ENCODE measurements at places on chromosomes 1 and 21. TPM values are rescaled to one million over a fixed set of nuclear protein-coding genes. Genes with fewer than 3 reads are reported as not detected.
A peak's percentile ranks its signal among the peaks of the same experiment; 100 is the strongest.

- H3K27me3 ChIP-seq, result peaks cover 6% of the 10 kb centered on the region
- no peak overlapping the region for H3K4me3 ChIP-seq
- no peaks in the 10 kb centered on the region for H3K4me1 ChIP-seq
- no peaks in the 10 kb centered on the region for H3K36me3 ChIP-seq
Measured at GRCh38 chr1:231616667-231617066, 9.9 kb upstream of the DISC1 start.

DNA sequence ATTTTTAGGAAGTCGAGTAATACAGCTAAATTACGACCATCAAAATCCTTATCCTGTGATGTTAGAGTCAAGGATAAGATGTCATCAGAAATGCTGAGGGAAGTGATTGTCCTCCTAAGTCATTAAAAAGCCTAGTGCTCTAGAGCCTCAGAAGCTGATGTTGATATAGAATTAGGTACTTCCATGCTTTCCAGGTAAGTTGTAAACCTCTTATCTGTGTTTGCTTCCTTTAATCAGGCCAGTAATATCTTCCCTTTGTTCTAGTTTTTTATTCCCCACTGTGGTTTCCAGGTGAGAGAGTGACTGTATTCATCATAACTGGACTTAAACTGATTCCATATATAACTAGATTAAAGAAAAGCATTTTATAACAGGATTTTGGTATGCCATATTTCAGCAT lies 44.4 kb downstream of the SMG7 start:
- H3K27ac ChIP-seq, result no peak overlapping the region
- H3K36me3 ChIP-seq, result peaks cover 37% of the 10 kb centered on the region
- no peaks in the 10 kb centered on the region for H3K27me3 ChIP-seq
- no peak for DNase-seq

GRCh38 chr1:209428241-209428921 lies 155.1 kb upstream of the CAMK1G start:
- H3K27ac ChIP-seq, result peak overlapping the region; percentile 98
- H3K27me3 ChIP-seq, result no peaks in the 10 kb centered on the region
- H3K4me1 ChIP-seq, result peaks cover 34% of the 10 kb centered on the region
- peak overlapping the region; percentile 100 for H3K4me3 ChIP-seq
- peaks cover 33% of the 10 kb centered on the region for H3K36me3 ChIP-seq

DNA sequence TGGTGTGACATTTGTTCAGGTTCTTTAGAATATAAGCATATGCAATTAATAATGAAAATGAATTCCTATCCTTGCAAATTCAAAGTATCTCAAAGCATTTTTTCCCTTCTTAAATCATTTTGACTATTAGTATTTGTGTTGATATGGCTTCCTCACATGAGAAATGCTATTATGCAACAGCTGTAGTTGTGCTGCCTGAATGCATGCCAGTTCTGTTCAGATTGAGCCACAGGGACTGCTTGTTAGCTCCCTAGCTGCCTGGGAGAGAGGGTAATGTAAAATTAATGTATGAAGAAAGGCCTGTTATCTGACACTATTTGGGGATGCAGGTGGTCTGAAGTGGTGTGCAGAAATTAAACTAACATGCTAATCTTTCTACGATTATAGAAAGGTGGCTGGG lies 45.5 kb downstream of the CACHD1 start:
- H3K4me1 ChIP-seq, result no peaks in the 10 kb centered on the region
- H3K36me3 ChIP-seq, result no peaks in the 10 kb centered on the region
- no peak overlapping the region for H3K27ac ChIP-seq
- no peak for DNase-seq
- H3K27me3 ChIP-seq, result no peaks in the 10 kb centered on the region

GRCh38 chr1:181972256-181972655 lies 89.3 kb downstream of the ZNF648 start:
- DNase-seq, result no peak
- H3K36me3 ChIP-seq, result no peaks in the 10 kb centered on the region
- H3K4me1 ChIP-seq, result no peaks in the 10 kb centered on the region
- H3K27me3 ChIP-seq, result peaks cover 8% of the 10 kb centered on the region

DNA sequence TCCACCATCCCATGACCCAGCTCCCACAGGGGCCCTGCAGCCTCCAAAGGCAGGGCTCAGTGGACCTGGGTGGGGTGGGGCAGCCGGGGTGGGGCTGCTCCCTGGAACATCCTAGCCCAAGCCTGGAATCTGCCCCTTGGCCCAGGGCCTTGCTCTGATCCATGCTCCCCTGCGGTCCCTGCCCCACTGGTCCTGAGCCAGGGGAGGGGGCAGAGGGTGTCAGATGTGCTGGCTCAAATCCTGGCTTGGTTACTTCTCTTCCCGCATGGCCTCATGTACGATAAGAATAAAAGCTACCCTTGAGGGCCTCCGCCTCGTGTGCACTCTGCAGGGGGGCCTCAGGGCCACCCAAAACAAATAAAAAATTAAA lies 819 bp downstream of the SLC25A34 start:
- no peak overlapping the region for H3K4me3 ChIP-seq
- no peak overlapping the region for H3K27ac ChIP-seq
- DNase-seq, result no peak
- H3K36me3 ChIP-seq, result no peaks in the 10 kb centered on the region

- no peaks in the 10 kb centered on the region for H3K27me3 ChIP-seq
- no peak overlapping the region for H3K27ac ChIP-seq
- H3K36me3 ChIP-seq, result 0 out of 2 replicates have a peak, but pooled peaks cover 3% of the 10 kb centered on the region
Measured at GRCh38 chr1:162300057-162300917, 76.4 kb downstream of the SPATA46 start.

Gene CDK18
- 35.3 TPM for total RNA-seq

Gene CITED4
- total RNA-seq, result 67.5 TPM

Gene ANKRD34A
- total RNA-seq, result 0.50 TPM

Gene GPR3
- total RNA-seq, result 0.98 TPM

Gene KRTAP11-1
- total RNA-seq, result not detected

Gene WLS
- total RNA-seq, result 30.5 TPM

Gene CLDN8
- 1.2 TPM for total RNA-seq

Gene CFHR3
- total RNA-seq, result 0.28 TPM

Gene GNAT2
- 0.52 TPM for total RNA-seq

Measured in PC-9 (cell line).